ENCODE measurements at places on chromosomes 4 and X.

DNA sequence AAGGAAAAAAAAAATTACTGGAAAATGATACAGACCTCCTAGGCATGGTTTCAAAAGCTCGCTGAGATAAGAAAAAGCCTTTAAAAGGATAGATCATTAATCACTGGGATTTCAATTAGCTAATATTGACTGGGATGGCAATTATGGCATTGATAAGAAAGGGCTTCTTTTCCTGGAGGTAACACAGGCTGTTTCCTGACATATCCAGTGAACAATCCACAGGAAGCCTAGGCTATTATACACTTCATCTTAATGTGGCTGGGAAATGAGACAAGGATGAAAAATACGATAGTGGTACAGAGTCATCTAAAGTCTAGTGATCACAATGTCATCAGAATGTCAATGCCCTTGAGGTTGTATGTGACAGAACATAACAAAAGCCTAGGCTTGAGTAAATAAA lies 1579.3 kb downstream of the C4orf33 start:
- no peak for DNase-seq

DNA sequence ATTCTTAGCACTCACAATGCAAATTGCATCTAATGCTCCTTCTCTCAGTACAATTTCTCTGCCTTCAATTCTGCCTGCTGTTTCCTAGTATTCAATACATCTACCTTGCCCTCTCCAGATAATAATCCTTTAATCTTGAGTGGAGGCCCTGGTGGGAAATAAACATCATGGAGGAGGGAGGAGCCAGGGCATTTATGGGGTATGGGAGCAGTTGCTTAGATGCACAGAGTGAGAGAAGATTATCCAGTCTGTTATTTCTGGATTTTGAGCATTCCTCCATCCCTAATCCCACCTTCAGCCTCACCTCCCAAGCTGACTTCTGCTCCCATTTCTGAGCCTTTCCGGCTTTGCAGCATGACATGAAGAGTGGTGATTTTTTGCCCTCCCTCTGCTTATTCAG lies 127.9 kb upstream of the PPP3CA start:
- DNase-seq: peak; percentile 15

DNA sequence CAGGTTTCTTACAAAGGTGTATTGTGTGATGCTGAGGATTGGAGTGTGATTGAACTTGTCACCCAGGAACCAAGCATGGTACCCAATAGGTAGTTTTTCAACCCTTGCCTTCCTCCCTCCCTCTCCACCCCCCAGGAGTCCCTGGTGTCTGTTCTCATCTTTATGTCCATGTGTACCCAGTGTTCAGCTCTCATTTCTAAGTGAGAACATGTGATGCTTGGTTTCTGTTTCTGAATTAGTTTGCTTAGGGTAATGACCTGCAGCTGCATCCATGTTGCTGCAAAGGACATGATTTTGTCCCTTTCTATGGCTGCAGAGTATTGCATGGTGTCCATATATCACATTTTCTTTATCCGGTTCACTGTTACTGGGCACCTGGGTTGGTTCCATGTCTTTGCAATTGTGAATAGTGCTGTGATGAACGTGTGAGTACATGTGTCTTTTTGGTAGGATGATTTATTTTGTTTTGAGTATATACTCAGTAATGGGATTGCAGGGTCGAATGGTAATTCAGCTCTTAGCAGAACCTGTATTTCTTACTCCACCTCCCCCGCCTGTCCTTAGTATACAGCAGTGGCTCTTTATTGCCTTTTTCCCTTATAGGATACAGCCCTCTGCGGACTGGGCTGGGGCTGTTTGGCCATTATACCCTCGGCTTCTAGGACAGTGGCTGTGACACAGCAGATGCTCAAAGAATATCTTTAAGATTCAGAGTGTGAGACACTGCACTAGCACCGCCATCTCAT lies 145.4 kb downstream of the PTTG2 start:
- DNase-seq: no peak

- no peak for DNase-seq
These were observed 29.4 kb downstream of the ELF4 start for GRCh38 chrX:130080791-130081367.

DNA sequence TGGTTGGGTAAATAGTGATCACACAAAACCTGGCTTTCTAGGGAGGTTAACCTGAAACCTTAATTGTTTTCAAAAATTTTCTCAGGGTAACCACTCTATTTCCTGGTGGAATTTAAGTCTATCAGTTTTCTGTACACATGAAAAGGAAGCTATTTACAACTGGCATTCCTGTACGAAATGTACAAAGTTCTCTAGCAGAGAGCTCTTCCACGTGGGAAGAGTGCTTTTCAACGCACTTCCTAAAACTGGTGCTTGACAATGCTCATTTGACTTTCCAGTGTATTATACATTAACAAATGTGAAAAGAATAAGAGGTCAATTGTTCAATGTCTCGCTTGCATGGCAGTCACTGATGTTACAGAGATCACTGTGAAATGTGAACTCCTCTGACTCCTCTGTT lies 2.8 kb upstream of the SOD3 start:
- DNase-seq: no peak

DNA sequence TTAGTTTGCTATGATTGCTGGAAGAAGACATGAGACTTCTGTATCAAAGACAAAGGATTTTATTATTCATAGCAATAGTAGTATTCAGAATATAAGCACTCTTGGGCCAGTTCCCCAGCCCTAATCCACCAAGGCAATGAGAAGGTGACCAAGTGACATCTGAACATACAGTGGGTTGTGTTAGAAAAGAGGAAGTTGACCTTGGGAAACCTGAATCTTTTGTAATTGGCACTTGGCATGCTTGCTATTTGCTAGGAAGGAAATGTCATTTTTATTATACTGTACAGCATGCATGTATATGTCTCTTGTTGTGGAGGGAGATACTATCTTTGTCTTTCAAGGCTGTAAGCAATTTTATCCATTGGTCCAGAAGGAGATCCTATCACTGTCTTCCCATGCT lies 216.1 kb upstream of the FAT1 start:
- no peak for DNase-seq

DNA sequence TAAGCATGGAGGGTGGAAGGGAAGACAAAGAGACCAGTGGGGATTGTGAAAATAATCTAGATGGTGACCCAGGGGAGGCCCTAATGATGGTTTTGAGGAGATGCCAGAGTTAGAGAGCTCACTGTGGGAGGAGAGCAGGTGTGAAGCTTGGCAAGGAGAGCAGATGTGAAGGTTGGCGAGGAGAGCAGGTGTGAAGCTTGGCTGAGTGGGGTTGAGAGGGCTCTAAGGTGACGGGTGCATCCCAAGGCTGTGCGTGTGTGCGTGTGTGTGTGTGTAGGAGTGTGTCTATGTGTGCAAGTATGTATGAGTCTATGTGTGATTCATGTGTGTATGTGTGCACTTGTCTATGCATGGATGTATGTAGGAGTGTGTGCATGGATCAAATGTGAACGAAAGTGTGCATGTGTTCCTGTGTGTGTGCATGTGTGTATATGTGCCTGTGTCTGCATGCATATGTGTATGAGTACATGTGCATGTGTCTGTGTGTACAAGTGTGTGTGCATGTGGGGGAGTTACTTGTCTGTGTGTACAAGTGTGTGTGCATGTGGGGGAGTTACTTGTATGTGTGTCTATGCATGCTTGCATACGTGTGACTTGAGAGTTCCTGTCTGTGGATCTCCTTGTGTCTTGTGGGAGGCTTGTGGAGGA lies 72.0 kb downstream of the EVC start:
- no peak for DNase-seq

DNA sequence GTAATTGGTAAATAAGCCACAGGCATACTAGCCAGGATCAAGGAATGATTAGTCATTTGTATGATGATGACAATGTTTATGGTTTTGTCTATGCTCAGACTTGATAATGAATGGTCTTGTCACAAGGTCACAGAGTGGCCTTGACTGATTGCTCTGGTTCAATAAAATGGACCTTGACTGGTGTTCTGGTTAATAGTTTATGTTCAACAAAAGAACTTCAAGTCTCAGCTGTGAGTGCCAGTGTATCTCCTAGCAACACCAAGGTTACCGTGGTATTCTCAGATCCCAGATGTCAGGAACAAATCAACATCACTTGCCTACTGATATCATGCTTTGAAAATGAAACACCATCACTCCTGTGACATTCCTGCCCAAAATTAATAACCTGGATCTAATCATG lies 16.3 kb upstream of the LRAT start:
- DNase-seq: no peak

DNA sequence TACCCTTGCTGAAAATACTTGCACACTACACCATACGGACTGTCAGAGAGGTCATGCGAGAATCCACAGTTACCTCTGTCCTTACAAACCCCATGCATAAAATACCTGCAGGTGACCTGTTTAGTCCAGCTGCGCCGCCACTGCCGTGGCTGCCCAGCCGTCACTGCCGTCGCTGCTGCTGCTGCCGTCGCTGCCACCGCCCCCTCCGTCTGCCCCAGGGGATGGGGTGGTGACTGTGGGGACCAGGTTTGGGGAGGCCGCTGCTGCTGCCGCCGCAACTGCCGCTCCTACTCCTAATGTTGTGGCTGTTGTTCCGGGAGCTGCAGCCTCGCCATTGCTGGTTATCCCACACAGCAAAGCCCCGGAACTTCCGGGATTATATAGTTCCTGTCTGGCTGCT lies 141.8 kb upstream of the ZCCHC13 start:
- DNase-seq: no peak

DNA sequence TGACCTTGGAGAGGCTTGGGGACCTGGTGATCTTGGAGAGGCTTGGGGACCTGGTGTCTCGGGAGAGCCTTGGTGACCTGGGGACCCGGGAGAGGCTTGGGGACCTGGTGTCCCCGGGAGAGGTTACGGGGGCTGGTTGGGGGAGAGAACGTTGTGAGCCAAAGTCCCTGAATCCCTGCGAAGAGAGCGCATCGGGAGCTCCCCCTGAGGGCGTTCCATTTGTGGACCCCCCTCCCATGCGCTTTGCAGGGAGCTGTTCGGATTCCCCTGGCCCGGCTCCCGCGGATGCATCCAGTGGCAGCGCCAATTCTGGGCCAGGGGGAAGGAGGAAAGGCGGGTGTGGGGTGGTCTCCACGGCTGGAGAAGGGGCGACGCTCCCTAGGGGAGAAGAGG lies 13.3 kb downstream of the SHOX start:
- no peak for DNase-seq

- no peak for DNase-seq
These were observed 31.4 kb upstream of the SOWAHD start for GRCh38 chrX:119726900-119727555.

DNA sequence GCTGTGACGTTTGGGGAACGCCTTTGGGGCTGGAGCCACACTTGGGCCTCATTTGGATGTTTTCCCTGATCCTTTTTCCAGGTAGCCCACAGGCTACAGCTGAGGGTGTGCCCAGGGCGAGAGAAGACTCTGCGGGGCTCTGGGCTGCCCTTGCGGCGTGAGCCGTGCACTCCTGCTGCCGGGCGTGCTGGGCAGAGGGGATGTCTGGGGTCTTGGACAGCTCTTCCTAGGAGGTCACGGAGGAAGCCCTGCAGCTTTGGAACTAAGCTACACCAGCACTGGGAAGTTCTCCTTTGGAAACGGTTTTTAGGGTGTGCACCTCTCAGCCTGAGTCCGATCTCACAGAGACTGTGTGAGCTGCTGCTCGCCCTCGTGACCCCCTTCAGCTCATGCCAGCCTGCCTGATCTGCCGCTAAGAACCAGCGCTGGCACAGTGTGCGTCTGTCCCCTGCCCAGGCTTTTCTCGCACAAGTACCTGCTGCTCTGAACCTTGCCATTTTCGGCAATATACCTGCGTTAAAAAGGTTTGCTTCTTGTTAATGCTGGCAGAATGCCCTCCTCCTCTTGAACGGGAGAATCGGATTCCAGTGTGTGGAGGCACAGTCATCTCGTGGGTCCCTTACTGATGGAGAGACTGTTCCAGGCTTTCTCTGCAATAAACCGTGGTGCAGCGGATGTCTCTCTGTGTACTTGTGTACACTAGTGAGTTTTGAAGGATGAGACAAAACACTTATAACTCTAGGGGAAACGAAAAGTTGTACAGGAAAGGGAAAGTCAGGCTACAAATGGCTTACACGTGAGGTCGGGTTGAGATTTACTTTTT lies 14.3 kb downstream of the MSANTD1 start:
- DNase-seq: no peak

DNA sequence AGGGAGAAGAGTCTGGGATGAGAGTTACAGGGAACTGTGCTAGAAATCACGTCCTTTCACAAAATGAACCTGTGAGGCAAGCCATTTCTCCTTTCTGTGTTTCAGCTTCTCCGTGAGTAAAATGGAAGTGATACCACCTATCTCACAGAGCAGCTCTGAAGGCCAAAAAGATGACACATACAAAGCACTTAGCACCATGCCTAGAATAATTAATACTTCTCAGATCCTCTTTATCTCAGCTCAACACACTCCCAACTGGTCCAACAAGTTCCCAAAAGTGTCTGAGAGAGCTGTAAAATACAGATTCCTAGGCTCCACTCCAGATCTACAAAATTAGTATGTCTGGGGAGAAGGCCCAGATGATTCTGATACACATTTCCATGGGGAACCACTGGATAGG lies 38.3 kb downstream of the LHFPL1 start:
- no peak for DNase-seq

DNA sequence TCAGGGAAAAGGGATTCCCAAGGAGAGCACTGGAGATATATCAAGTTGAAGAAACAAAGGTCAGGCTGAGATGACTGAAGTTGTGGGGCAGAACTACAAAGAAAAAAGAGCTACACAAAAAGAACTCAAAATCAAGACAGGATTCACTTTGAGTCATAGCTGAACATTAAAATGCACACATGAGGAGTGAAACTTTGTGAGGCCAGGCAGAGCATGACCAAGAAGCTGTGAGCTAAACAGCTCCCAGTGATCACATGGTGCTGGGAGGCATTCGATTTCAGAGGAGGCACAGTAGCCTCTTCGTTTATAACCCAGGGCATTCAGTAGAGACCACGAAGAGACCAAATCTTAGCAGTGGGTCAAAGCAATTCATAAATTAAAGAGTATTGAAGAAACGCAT lies 145.3 kb downstream of the ATRX start:
- DNase-seq: no peak

- no peak for DNase-seq
These were observed 21.3 kb upstream of the CTSO start for GRCh38 chr4:155974996-155975395.

DNA sequence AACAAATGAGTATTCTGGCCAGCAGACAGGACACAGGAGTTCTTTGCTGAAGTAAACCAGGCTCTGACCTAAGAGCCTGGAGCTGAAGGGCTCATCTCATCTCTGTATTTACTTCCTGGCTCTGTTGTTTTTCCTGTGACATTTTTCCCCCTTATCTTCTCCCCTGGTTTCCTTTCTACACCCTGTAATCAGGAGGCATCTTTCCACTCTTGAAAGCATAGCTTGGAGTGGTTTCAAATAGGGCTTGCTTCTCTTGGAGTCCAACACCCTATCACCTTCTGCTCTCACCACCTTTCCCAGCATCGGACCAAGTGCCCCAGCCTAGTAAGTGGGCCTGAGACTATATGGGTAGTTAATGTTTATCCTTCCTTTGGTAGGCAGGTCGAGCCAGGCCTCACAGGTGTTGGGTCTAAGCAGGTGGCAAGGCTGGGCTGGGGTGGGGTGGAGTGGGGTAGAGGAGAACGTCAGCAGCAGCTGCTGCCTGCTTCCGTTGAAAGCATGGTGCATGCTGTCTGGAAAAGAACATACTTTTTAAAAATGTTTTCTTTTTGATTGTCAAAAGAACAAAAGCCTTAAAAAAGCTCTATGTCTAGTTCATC lies 1.2 kb downstream of the DRP2 start:
- DNase-seq: no peak
